Activated effector memory CD4-positive, alpha-beta T cell treated with Interleukin-2 at 50 U/mL for 16 hours (primary cell): ENCODE measurements at places on chromosomes 1 and 21.

DNA sequence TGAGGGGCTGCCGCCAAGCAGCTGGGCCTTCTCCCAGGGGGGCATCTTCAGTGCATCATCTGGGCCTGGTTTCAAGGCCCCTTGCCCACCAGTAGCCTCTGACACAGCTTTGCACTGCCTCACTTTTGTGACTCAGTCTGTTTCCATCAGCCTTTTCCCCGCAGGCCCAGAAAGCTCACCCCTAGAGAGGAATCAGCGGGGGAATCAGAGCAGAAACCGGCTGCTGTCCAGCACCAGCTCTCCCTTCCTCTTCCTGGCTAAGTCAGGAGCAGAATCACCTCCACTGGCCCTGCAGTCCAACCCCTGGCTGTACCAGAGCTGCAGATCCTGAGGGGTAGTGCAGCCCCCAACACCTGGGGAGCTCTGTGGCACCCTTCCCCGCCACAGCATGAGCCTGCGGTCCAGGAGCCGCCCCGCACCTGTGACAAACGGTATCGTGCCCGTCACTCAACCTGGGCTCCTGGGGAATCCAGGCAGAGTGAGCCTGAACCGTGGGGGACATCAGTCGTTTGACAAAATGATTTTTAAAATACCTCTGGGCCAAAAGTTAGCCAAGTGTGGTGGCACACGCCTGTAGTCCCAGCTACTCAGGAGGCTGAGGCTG is 83.3 kb upstream of the TMEM51 start:
- no peak for DNase-seq

GRCh38 chr1:223720971-223721591 is 8.7 kb downstream of the CAPN2 start:
- DNase-seq: no peak

DNA sequence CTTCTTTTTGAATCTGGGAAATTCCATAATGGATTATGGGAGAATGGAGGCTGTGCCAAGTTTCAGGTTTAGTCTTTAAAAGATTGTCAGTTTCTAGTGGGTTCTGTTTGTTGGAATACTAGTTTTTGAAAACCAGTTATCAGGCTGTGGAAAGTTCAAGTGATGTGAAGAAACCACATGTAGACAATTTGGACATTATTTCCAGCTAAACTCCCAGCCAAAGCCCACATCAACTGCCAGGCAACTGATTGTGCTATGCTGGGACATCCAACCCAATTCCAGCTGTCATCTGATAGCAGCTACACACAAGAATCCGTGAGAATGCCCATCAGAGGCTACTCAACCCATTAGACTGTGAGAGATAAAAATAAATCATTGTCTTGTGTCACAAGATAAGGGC is 546.1 kb upstream of the ADAMTS5 start:
- DNase-seq: no peak

DNA sequence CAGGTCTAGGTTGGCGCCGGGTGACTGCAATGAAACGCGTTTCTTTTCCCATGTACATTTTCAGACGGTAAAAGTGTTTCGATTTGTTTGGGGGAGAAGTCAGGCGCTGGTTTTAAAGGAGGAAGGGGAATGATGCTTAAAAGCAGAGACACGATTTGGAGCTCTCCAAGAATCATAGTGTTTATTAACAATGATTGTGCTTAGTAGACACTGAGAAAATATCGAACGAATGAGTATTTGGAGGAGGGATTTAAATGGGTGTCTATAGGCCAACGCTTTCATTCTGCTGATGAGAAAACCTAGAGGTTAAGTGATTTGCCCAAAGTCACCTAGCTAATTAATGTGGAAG is 36.9 kb upstream of the JAK1 start:
- no peak for DNase-seq

- DNase-seq: no peak
Measured at GRCh38 chr1:155971910-155972809, 6.2 kb downstream of the ARHGEF2 start.

DNA sequence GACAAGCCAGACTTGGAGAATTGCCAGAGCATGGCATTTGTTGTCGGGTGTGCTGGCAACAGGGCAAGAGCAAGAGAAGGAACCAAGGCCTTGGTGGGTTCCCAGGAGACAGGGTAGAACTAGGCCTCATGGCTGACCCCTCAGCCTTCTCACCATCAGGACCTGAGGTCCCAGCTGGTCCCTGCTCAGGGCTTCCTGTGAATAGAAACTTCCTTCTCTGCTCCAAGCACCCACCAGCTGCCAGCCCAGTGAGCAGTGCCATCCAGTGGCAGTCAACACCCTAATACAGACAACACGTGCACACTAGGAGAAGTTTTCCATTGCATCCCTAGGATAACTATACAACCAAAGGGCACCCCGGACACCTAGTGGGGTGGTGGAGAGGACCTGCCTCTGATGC is 22.8 kb downstream of the S100A6 start:
- no peak for DNase-seq

DNA sequence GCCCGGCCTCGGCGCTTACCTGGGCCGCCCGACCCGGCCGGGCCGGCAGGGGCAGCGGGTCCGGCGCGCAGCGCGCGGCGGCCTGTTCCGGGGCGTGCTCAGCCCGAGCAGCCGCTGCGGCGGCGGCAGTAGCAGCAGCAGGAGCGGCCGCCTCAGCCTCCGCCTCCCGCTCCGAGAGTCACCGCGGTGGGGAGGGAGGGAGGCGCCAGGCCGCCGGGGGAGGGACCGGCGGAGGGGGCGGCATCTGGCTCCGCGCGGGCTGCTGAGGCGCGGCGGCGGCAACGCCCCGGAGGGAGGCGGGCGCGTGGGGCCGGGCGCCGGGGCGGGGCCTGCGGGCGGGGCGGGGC is at the start of gene CTNNBIP1:
CTNNBIP1 (minus strand) TSS at position 194 of the 347 bp plus-strand sequence. CDS start 38,205 bp downstream, outside the sequence.
- DNase-seq: no peak

DNA sequence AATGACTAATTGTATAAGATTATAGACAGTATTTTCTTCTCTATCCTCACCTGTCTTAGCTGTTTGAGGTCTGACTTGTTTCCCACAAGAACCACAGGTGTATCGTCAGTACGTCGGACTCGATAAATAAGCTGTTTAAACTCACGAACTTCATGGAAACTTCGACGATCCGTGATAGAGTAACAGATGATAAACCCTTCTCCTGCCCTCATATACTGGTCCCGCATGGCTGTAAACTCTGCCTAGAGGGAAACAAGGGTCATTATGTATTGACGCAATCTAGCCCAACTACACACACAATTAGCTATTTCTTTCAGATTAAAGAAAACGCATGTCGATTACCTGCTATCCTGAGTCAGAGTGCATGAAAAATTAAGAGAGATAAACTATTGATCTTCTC is 6.9 kb downstream of the RIT1 start:
- no peak for DNase-seq

- no peak for DNase-seq
Measured at GRCh38 chr1:41411229-41411628, 50.0 kb downstream of the FOXO6 start.
